ENCODE measurements at places on chromosomes 1 and 21.
A peak's percentile ranks its signal among the peaks of the same experiment; 100 is the strongest.

- peak; percentile 18 for DNase-seq
Measured at GRCh38 chr21:23936224-23936623, 1671.1 kb downstream of the MRPL39 start.

DNA sequence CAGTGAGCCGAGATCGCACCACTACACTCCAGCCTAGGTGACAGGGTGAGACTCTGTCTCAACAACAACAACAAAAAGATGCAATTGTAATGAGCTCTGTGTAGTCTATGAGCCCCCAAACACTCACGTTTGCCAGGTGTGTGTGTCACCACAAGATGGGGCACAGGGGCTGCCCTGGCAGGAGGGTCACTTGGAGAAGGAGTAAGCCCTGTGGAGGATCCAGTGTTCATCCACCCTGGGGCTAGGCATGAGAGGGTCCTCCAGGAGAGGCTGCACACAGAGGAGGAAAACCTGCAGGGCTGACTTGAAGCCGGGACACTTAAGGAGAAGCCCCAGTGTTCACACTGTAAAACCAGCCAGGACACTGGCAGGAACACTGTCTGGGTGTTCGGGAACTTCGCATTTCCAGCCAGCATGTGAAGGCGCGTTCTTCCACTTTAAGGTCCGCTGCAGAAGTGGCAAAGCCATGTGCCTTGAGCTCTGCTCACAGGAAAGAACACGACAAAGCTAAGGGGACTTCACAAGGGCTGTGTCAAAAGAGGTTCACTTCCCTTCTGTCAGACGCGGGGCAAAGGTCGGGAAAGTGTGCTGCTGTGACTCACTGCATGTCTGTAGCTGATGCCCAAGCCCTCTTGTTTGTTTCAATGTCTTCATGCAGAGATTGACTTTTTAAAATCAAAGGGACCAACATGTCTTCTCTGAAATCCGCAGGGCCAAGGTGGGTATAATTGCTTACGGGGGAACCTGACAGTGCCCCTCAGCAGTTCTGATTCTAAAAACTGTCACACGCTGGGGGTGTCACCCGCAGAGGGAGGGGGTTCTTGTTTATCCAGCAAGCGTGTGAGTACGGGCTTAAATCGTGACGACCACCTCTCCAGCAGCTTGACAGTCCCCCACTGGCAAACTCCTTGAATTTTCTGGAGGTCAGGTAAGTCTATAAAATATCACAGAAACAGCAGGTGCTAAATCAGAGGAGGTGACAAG is 102.8 kb downstream of the RIPK4 start:
- no peak for DNase-seq

GRCh38 chr1:110893908-110894490 is 21.1 kb downstream of the CD53 start:
- no peak for DNase-seq

- DNase-seq = no peak
Measured at GRCh38 chr1:209432443-209432825, 151.1 kb upstream of the CAMK1G start.

DNA sequence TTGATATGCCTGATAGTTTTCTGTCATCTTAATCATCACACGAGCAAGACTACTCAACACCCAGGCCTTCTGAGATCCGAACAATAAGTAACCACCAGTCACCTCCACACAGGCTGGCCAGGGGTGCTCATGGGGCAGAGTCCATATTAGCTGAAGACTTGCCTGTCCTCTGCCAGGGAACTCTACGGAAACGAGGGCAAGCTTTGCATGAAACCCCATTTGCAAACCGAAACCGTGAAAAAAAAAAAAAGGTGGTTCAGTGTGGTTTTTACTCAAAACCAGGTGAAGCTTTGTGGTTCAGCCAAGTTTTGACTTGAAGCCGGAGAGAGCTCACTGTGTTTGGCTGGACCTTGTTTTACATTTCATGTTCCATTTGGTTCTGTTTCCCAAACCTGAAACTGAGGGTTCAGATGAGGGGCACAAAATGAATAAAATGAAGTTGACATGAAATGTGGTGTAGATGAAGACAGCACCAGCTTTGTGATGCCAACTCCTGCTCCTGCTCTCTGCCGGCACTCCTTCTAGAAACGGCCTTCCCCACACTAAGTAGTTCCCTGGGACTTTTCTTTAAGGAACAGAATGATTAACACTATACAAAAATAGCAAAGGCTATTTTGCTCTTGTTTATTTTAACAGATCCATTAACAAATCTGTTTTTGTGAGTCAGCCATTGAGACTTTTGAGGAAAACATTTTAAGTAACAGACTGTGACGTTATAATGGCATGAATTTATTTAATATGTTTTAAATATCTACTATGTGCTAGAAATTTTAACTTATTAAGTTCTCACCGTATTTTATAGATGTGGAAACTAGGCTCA is 74.7 kb downstream of the RUNX1 start:
- no peak for DNase-seq

- no peak for DNase-seq
Measured at GRCh38 chr1:225114354-225114990, 185.0 kb downstream of the DNAH14 start.

DNA sequence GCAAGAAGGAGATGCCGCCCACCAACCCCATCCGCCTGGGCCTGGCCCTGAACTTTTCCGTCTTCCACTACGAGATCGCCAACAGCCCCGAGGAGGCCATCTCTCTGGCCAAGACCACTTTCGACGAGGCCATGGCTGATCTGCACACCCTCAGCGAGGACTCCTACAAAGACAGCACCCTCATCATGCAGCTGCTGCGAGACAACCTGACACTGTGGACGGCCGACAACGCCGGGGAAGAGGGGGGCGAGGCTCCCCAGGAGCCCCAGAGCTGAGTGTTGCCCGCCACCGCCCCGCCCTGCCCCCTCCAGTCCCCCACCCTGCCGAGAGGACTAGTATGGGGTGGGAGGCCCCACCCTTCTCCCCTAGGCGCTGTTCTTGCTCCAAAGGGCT is 732 bp downstream of the SFN start:
- DNase-seq = no peak

DNA sequence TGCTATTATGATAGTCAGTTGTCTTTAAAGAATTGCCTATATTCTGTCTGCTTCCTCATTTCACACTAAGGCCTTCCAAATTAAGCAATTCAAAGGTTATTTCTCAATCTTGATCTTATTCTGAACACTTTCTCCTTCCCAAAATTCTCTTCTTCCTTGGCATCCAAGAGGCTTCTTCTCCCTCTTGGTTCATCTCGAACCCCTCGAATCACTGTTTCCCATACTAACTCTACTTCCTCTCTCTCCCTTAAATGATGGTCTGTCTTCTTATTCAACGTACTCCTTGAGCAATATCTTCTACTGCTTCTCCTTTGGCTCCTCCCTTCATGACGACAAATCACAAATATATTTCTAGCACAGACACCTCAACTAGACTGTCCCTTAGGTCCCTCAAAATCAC is 4.5 kb downstream of the COPA start:
- DNase-seq = no peak

GRCh38 chr1:9784508-9785133 is 39.1 kb downstream of the CLSTN1 start:
- no peak for DNase-seq

- DNase-seq = no peak
Measured at GRCh38 chr1:91755702-91756287, 130.2 kb downstream of the TGFBR3 start.

GRCh38 chr1:23916209-23917131 is 3.3 kb upstream of the CNR2 start:
- no peak for DNase-seq
